ENCODE measurements at places on chromosomes 16 and 17. TPM values are rescaled to one million over a fixed set of nuclear protein-coding genes. Genes with fewer than 3 reads are reported as not detected.

SBK1 gene
- total RNA-seq, result 6.0 TPM

GRCh38 chr16:67664258-67664657 is 2.3 kb downstream of the ENKD1 start:
- no peak overlapping the region for H3K4me3 ChIP-seq
- H3K27ac ChIP-seq, result no peak overlapping the region
- H3K36me3 ChIP-seq, result peaks cover 27% of the 10 kb centered on the region
- no peak for DNase-seq

DNA sequence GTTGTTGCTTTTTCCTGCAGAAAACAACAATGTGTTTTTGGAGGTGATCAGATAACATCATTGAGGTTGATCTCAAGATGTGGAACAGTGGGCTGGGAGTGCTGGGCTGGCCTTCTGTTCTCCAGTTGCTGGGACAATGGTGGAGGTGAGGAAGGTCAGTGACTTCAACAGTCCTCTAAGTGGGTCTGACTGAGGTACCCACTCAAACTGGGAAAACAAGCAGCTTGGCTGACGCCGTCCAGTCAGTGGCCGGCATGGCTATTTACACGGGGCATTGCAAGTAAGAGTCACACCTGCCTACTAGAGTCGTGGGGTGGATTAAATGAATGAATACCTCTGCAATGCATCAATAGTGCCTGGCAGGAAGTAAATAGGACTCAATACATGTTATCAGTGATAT is 386.7 kb upstream of the ZFHX3 start:
- no peaks in the 10 kb centered on the region for H3K27me3 ChIP-seq
- no peak overlapping the region for H3K4me3 ChIP-seq
- DNase-seq, result no peak
- H3K4me1 ChIP-seq, result no peaks in the 10 kb centered on the region

GRCh38 chr17:40175928-40176753 is 1.1 kb upstream of the RAPGEFL1 start:
- H3K4me1 ChIP-seq, result peaks cover 17% of the 10 kb centered on the region
- H3K36me3 ChIP-seq, result peaks cover 8% of the 10 kb centered on the region
- peaks cover 14% of the 10 kb centered on the region for H3K27me3 ChIP-seq
- no peak for DNase-seq
- no peak overlapping the region for H3K4me3 ChIP-seq

DNA sequence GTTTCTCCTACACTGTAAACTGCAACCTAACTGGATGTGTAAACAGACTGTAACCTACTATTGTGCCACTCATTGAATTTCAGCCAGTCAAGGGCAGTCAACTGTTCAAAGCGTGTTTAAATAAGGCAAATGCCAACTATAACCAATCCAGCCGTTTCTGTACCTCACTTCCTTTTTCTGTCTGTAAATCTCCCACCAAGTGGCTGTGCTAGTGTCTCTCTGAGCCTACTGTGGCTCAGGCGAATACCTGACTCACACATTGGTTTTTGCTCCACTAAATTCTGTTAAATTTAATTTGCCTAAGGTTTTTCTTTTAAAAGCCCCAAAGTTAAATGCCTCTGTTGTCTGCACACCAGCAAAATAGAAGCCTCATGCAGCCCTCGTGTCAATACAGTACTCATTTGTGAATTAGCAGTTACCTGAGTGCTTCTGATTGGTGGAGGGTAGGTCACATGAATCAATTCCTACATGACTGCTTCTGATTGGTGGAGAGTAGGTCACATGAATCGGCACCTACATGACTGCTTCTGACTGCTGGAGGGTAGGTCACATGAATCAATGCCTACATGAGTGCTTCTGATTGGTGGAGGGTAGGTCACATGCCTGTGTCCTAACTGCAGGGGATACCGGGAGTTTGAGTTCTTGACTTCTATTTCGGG is 31.1 kb upstream of the CCR7 start:
- H3K27me3 ChIP-seq, result no peaks in the 10 kb centered on the region
- no peak overlapping the region for H3K4me3 ChIP-seq
- DNase-seq, result no peak

- H3K4me1 ChIP-seq, result peaks cover 16% of the 10 kb centered on the region
- DNase-seq, result no peak
- H3K36me3 ChIP-seq, result peaks cover 3% of the 10 kb centered on the region
- no peaks in the 10 kb centered on the region for H3K27me3 ChIP-seq
- H3K4me3 ChIP-seq, result no peak overlapping the region
- peak overlapping the region; percentile 45 for H3K27ac ChIP-seq
Observed at GRCh38 chr16:27460663-27461482, 58.9 kb downstream of the IL21R start.

DNA sequence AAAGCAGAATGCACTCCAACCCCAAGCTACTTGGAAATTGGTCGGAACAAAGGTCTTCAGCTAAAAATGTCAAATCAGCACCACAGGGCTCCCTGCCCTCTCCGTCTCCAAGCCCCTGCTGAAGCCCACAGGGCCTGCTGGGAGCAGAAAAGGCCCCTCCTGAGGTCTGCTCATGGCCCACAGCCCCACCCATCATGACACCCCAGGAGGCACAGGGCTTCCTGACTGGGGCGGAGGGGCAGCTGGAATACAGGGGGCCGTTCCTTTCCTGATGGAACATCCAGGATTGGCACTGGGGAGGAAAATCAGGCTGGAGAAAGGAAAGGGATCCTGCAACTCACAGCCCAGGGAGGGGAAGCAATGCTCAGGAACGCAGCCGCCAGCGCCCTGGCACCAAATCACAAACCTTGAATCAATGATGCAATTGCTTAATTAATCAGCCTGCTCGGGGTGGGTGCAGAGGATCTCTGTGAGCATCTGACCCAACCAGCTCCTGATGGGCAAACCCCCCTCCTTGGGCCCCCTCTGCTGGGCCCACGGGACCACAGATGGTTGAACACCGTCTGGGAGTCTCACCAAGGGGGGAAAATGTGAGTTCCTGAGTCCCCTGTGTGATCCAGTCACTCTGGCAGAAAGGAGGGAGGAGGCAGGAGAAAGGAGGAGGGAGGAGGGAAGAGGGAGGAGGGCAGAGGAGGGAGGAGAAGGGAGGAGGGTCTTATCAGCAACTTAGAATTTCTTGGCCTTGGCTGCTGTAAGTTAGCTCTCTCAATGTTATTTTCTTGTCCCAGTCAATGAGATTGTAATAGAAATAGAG is 155.5 kb downstream of the ZNF423 start:
- H3K36me3 ChIP-seq, result no peaks in the 10 kb centered on the region
- no peak overlapping the region for H3K4me3 ChIP-seq
